ENCODE measurements at places on chromosomes 3 and 15.

GRCh38 chr15:58491499-58492202 lies 59.9 kb downstream of the LIPC start:
- no peak overlapping the region for H3K27ac ChIP-seq
- no peak for DNase-seq
- H3K4me3 ChIP-seq = no peak overlapping the region
- no peaks in the 10 kb centered on the region for H3K36me3 ChIP-seq
- H3K27me3 ChIP-seq = no peaks in the 10 kb centered on the region

GRCh38 chr3:4782095-4782494 lies 197.1 kb upstream of the BHLHE40 start:
- DNase-seq = no peak
- no peaks in the 10 kb centered on the region for H3K36me3 ChIP-seq
- H3K27me3 ChIP-seq = no peaks in the 10 kb centered on the region
- no peaks in the 10 kb centered on the region for H3K4me1 ChIP-seq

DNA sequence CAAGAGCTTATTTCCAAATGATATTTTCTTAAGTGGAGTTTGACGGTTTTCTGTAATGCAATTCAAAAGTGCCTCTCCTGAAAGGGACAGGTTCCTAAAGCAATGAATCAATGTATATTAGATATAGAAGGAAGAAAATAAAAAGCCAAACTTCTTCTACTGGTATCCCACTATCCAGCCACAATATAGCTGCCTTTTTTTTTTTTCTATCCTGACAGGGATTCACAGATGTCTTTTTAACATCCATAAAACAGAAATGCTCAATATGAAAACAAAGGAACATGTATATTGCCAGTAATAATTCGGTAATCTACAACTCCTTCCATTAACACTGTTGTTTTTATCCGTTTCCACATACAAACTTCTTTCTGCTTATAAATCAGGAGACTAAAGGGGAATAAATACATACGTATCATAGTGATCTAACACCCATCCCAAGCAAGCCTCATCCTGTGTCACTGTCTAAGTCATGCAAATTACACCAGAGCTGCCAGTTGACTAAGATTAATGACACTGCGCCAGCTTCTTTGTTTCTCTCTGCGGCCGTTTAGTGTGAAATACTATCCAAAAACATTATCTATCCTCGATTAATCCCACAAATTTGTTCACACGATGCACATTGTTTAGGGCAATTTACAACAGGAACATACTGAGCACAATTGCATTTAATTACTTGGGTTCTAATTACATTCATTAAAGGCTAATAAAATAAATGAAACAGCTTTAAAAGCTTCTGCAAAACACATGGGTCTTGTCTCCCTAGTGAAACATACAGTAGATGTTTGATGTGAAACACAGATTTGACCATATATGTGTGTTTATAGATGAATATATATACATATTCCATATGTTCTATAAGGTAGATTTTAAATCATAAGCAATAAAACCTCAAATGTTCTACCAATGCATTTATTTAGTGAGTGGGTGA lies 51.9 kb upstream of the CDIN1 start:
- no peaks in the 10 kb centered on the region for H3K36me3 ChIP-seq
- no peaks in the 10 kb centered on the region for H3K27me3 ChIP-seq
- H3K4me3 ChIP-seq = no peak overlapping the region

DNA sequence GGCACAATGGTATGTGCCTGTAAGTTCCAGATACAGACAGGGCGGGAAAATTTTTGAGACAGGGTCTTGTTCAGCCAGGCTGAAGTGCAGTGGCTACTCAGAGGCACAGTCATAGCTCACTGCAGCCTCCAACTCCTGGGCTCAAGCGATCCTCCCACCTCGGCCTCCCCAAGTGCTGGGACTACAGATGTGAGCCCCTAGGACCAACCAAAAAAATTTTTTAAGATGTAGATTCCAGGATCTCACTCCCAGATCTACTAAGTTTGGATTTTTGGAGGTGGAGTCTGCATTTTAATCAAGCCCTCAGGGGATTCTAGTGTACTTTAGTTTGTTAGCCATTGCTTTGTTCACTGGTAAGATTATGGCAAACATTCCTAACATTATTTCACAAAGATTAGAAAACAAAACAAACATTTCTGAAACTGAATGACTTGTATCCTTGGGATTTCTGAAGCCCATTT lies 2.7 kb downstream of the LIPH start:
- no peaks in the 10 kb centered on the region for H3K36me3 ChIP-seq
- H3K27ac ChIP-seq = no peak overlapping the region
- no peaks in the 10 kb centered on the region for H3K27me3 ChIP-seq
- H3K4me1 ChIP-seq = no peaks in the 10 kb centered on the region
- DNase-seq = no peak
- H3K4me3 ChIP-seq = no peak overlapping the region

- H3K36me3 ChIP-seq = peaks cover 22% of the 10 kb centered on the region
- no peak overlapping the region for H3K4me3 ChIP-seq
- no peaks in the 10 kb centered on the region for H3K4me1 ChIP-seq
- H3K27me3 ChIP-seq = no peaks in the 10 kb centered on the region
- DNase-seq = no peak
Measured at GRCh38 chr3:141881702-141882101, 5.3 kb downstream of the ATP1B3 start.

DNA sequence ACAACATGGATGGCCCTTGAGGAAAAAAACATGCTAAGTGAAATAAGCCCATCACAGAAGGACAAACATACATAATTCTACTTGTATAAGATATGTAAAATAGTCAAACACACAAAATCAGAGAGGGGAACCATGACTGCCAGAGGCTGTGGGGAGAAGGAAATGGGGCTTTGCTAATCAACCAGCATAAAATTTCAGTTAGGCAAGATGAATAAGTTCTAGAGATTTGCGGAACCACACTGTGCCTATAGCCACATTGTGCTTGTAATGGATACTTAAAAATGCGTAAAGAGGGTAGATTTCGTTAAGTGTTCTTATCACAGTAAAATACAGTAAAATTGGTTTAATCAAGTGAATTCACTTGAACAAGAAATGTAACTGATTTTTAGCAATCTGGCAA lies 33.7 kb upstream of the SPTBN5 start:
- no peak overlapping the region for H3K27ac ChIP-seq
- H3K4me1 ChIP-seq = peaks cover 8% of the 10 kb centered on the region
- H3K4me3 ChIP-seq = no peak overlapping the region
- H3K27me3 ChIP-seq = no peaks in the 10 kb centered on the region
- H3K36me3 ChIP-seq = peaks cover 15% of the 10 kb centered on the region
- no peak for DNase-seq

DNA sequence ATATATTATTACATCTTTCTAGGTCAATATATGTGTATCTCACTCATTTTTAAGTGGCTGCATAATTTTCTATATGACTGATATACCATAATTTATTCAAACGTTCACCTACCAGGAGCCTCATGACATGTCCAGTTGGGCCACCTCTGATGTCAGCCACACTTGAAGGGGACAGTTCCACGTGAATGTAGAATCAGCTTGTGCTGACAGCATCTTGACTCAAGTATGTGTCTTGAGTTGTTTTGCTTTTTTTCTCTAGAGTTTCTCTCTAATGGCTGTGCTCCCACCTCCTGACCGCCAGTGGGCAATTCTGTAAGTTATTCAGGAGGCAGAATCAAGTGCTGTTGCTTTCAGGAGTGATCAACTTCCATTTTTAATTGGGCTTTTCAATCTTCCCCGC lies 237.9 kb downstream of the NFKBIZ start:
- no peaks in the 10 kb centered on the region for H3K27me3 ChIP-seq
- DNase-seq = no peak
- no peaks in the 10 kb centered on the region for H3K4me1 ChIP-seq

DNA sequence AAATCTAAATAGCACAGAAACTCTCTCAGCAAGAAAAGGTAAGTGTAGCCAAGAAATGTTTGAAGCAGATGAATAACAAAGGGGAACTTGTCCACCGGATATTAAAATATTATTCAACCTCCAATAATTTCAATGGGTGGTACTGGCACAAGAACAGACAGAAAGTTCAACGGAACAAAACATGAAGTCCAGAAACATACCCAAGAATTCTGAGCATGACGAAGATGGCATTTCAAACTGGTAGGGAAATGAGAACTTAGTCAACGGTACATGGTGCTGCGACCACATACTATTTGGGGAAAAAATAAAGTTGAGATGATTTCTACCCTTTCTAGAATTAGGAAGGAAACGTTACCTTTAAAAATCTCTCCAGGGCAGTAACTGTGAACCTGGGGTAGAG lies 5.5 kb downstream of the CHSY1 start:
- no peak overlapping the region for H3K4me3 ChIP-seq
- H3K27ac ChIP-seq = no peak overlapping the region
- peaks cover 17% of the 10 kb centered on the region for H3K36me3 ChIP-seq

GRCh38 chr3:151377768-151378385 lies 6.7 kb downstream of the P2RY12 start:
- DNase-seq = no peak
- H3K4me1 ChIP-seq = no peaks in the 10 kb centered on the region
- H3K36me3 ChIP-seq = peaks cover 18% of the 10 kb centered on the region
- no peak overlapping the region for H3K27ac ChIP-seq

DNA sequence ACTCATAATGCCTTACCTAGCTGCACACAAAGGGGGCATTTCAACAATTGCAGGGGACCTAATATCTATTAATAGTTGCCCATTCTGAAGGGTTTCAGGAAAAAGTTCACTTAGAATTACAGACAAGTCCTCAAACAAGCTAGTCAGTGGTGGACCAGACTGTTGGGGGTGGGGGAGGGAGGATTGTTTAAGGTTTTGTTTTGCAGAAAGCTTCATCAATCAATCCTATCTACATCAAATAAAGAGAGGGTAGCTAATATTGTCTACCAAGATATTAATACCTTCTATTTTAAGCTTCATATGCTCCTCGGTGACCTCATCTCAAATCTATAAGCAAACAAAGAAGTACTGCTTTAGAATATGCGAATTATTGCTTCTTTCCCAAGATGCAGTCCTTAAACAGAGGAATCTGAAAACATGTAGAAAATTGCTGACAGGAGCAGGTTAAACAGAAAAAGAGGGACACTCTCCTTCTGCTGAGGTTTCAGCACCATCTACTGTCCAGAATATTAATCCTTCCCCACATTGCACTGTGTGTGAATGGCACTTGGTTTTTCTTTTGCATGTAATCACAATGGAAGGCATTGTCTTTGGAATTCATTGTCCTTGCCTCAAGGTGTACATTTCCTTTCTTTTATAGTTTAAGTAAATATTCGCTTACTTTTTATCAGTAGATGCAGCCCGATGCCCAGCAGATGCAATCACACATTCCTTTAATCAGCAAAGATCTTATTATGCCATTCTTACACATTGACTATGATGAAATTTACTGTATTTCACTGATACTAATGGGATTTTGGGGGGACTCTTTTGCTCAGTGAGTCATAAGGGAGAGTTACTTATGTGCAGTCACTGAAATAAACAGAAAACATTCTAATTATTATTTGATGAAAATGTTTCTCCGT lies 94.7 kb downstream of the IL5RA start:
- H3K27me3 ChIP-seq = no peaks in the 10 kb centered on the region
- no peaks in the 10 kb centered on the region for H3K4me1 ChIP-seq
- H3K27ac ChIP-seq = no peak overlapping the region

- no peak overlapping the region for H3K27ac ChIP-seq
- no peaks in the 10 kb centered on the region for H3K27me3 ChIP-seq
- no peak for DNase-seq
Measured at GRCh38 chr3:32606960-32607359, 36.3 kb upstream of the DYNC1LI1 start.

GRCh38 chr15:70963199-70963598 lies 70.6 kb downstream of the LRRC49 start:
- no peaks in the 10 kb centered on the region for H3K36me3 ChIP-seq
- no peak overlapping the region for H3K27ac ChIP-seq
- no peaks in the 10 kb centered on the region for H3K4me1 ChIP-seq
- H3K4me3 ChIP-seq = no peak overlapping the region
- H3K27me3 ChIP-seq = no peaks in the 10 kb centered on the region

DNA sequence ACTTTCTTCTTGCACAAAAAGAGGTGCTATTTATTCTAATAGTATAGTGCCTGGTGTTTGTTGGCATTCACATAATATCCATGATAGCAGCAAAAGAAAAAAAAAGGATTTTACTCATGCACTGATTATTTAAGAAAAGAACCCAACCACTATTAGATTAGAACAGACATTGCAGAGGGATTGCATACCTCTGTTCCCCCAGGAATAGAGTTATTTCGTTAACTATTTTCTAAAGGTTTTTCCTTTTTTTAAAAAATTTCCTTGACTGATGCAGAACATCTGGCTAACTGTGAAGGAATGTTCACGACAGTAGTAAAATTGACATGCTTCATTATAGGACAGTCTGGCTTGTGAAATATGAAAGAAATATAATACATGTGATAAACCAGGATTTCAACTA lies 136.6 kb upstream of the PTX3 start:
- H3K27me3 ChIP-seq = no peaks in the 10 kb centered on the region
- H3K4me3 ChIP-seq = no peak overlapping the region
- H3K36me3 ChIP-seq = no peaks in the 10 kb centered on the region
- H3K4me1 ChIP-seq = no peaks in the 10 kb centered on the region

DNA sequence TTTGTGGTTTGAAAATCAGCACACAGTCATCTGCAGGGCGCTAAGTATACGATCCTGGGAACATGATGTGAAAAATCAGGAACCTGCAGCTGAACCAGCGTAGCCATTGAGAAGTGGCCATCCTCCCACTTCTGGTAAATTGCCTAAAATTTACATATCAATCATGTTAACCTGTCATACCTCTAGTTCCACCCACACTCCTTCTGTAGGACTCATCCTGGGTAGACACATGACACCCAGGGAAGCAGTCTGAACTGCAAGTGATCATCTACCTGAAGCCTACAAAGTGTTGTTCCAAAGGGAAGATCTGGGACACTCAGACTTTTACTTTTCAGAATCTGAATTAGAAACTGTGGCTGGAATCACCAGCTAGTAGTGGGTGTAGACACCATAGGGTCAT lies 5.5 kb upstream of the PSMD6 start:
- DNase-seq = no peak
- no peaks in the 10 kb centered on the region for H3K36me3 ChIP-seq
- H3K27me3 ChIP-seq = no peaks in the 10 kb centered on the region
- H3K4me1 ChIP-seq = no peaks in the 10 kb centered on the region

DNA sequence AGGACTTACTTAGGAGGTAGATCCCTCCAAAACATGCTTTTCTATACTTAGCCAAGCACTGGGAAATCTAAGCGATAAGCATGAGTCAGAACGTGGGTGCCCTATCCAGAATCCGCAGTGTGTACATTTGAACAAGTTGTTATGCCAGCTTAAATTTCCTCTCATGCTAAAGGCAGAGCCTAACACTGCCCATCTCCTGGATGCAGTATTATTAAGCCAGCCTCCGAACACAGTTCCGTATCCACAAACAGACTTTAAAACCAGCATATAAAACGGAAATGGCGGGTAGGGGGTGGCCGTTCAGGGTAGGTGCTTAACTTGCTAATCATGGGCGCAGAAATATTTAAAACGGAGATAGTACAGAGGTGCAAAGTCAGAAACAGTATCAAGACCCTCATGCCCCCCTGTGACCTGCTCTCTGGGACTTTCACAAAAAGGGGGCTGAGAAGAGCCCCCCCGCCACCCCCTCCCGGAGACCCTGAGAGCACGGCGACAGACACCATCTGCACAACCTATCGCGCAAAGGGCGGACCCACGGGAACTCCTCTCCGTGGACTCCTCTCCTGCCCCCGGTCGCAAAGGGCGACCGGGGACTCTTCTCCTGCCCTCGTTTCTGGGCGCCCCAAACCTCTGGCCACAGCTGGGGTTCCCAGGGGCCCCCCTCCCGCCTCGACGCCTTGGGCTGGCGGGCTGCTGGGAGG lies 889 bp upstream of the LRRIQ4 start:
- H3K4me3 ChIP-seq = peak overlapping the region; percentile 74
- H3K4me1 ChIP-seq = no peaks in the 10 kb centered on the region
- no peaks in the 10 kb centered on the region for H3K27me3 ChIP-seq
- peak overlapping the region; percentile 83 for H3K27ac ChIP-seq
- no peaks in the 10 kb centered on the region for H3K36me3 ChIP-seq
